H9 (cell line): ENCODE measurements at places on chromosomes 4 and X. TPM values are rescaled to one million over a fixed set of nuclear protein-coding genes. Genes with fewer than 3 reads are reported as not detected.

DNA sequence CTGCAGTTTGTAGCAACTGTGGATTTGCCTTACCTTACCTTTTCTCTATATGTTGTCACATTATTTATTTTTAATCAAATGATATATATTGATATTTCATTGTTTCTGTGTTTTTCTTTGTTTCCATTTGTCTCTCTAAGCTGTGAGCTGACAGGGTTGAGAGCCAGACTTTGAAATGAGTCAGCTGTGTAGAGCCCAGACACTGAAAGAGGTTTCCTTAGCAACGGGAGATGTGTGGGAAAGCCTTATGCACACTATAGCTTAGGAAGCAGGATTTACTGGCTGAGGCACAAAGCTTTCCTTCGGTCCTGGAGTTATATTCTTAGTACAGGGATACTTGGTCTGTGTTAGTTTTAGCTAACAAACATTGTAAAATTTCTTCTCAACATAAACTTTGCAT is 192.2 kb downstream of the FGF13 start:
- DNase-seq = no peak

DNA sequence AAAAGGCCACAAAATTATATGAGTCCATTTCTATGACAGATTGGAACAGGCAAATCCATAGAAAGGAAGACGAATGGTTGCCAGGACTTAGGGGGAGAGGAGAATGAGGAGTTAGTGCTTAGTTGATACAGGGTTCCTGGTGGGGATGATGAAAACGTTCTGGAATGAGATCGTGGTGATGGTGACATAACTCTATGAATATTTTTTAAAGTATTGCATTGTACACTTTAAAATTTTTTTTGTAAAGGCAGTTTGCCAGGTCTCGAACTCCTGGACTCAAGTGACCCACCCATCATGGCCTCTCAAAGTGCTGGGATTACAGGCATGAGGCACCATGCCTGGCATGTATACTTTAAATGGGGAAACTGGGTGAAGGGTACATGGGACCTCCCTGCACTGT is 9.9 kb upstream of the CCNQ start:
- DNase-seq = no peak

GRCh38 chr4:164359881-164360280 is 394.1 kb upstream of the SMIM31 start:
- DNase-seq = no peak

GRCh38 chrX:72101597-72102037 is 30.1 kb downstream of the RTL5 start:
- DNase-seq = peak; percentile 44

- no peak for DNase-seq
Measured at GRCh38 chr4:57974821-57975220, 864.6 kb upstream of the IGFBP7 start.

DNA sequence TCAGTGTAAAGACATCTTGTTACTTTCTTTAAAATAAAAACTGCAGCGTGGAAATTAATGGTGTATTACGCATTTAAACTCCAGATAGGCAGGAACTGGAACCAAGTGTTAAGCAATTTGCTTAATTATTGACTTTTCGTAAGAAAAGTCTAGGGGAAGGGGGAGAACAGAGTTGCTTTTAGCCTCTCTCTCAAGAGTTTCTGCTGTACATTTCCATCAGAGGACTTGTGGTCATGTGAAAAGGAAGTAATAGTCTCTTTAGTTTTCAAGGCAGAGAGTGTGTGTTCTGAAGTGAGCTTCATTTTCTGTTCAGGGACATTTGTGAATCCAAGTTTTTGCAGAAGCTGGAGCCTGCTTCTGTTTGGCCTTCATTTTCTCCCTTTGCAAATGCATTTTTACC is 127.2 kb downstream of the UBE2K start:
- no peak for DNase-seq

DNA sequence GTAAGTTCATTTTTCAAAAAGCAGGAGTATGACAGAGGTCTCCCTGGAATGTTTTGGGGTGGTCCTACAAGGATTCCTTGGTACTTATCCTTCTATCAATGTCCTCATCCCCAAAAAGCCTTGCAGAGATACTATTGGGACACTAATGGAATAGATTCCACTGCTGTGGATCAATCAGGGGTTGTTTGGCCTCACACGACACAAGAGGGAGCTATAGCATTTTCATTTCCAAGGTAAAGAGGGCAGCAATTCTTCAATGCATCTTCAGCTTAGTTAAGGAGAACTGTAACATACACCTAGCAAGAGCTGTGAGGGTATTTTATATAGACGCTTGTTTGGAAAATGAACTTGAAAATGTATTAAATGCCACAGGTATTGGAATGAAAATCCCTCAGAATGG is 50.9 kb downstream of the USP26 start:
- no peak for DNase-seq

GRCh38 chr4:88097301-88097700 is 61.1 kb downstream of the ABCG2 start:
- no peak for DNase-seq

DNA sequence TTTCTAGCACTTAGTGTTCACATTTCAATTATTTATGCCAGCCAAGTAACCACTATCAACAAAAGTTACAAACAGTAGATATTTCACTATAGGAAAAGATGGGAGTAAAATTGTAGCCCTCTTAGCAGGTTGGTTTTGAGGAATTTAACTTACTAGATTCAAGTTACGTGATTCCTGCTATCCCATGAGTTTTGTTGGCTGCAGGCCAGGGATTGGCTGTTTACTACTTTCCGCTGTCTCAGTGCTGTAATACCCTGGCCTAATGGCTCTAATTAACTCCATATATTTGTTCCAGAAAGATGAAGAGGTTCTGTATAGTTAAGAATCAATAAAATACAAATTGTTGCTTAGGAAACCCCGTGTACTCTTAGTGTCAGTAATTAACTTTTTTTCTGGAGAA is 55.5 kb upstream of the MAGED1 start:
- no peak for DNase-seq

GRCh38 chr4:120821029-120821428 is 101.5 kb downstream of the PRDM5 start:
- no peak for DNase-seq

- DNase-seq = no peak
Measured at GRCh38 chrX:25143596-25143995, 127.8 kb upstream of the ARX start.

Gene NSUN7
- total RNA-seq = 15.6 and 15.9 TPM in 2 replicates

Gene MAGEA8
- total RNA-seq = not detected in 2 replicates

Gene NKX6-1
- 0.09 TPM in 1 of 2 replicates, not detected in the other for total RNA-seq

Gene PNCK
- 26.2 and 26.8 TPM in 2 replicates for total RNA-seq

Gene RBPJ
- total RNA-seq = 155 and 166 TPM in 2 replicates

Gene CDS1
- 7.5 TPM in 2 replicates for total RNA-seq

Gene DKK2
- total RNA-seq = 0.11 TPM in 1 of 2 replicates, not detected in the other

Gene MAOA
- 0.28 and 0.44 TPM in 2 replicates for total RNA-seq

Gene TLR2
- 0.90 and 1.0 TPM in 2 replicates for total RNA-seq
